Liver (tissue), 10 donors: ENCODE measurements at places on chromosomes 3 and 15. TPM values are rescaled to one million over a fixed set of nuclear protein-coding genes. Genes with fewer than 3 reads are reported as not detected.

Gene PRRT3
- total RNA-seq, result 0.79 TPM

DNA sequence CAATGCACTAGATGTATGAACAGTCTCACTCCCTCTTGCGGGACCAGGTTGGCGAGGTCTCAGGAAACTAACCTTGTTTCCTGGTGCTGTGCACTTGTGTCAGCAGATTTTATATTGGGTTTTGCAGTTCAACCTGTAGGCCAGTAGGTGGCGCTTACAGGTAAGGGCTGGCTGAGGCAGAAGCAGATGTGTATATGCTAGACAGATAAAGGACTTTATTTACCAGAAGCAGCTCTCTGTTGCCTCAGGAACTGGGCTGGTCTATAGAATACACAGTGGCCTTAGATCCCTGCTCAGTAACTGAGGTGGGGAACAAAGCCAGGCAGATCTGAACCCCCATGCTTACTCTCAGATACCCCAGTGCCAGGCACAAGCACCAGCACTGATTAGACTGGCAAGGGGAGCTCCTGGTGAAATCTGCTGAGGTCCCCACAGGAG lies 296.8 kb downstream of the DOCK3 start:
- no peak for DNase-seq

Gene P2RY14
- 0.33 TPM for total RNA-seq

DNA sequence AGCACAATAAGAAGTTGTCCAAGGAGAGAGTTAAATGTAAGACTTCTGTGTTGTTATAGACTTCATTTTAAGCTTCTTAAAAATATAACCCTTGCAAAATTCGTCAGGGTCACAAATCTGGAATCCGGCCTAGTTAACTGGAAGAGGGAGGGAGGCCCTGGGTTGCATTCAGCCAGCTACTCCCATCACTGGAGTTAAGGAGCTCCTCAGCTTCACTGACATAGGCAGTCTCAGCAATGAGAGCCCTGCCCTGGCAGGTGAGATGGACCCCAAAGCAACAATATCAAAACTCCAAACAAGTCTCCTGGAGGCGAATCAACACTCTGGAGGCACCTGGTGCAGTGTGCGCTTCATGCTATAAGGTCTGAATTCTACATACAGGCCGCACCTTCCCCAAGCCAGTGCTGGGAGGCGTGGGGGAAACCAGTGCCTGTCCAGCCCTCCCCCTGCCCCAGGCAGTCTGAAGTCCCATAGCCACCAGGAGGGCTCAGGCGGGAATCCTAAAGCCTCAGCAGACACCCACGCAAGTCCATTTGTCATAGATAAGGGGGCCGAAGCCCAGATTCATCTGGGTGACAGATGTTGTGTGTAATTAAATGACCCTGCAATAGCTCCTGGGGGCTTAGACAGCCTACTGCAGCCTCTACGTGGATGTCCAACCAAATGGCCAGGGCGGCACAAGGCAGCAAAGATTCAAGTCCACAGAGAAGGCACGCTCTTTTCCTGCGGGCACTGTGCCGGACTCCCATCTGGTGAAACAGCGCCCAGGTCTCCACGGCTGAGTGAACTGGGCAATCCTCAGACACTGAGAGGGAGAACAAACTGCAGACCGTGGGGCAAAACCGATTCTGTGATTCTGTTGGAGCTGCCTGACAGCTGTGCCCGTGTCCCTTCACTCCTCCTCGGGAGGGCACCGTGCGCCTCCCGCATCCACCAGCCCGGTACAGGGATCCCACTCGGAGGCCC lies 64.9 kb downstream of the ATP10A start:
- DNase-seq, result no peak

DNA sequence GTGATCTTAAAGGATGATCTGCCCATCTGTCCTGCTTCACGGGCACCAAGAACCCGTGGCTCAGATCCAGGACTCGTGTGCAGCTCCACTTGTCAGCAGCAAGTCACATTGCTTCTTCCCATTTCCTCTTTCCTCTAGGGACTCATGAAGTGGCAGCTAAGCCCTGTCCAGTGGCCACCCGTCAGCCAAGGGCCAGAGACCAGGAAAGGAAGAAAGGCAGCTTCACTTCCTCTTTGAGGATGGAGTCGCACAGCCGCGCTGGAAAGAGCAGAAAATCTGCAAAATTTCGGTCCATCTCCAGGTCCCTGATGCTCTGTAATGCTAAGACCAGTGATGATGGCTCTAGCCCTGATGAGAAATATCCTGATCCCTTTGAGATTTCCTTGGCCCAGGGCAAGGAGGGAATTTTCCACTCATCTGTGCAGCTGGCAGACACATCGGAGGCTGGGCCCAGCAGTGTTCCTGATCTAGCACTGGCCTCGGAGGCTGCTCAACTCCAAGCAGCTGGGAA lies 28.5 kb downstream of the IL16 start:
- DNase-seq, result no peak

GRCh38 chr15:33907326-33907725 lies 61.0 kb upstream of the CHRM5 start:
- DNase-seq, result no peak

GRCh38 chr3:11735638-11736037 lies 91.9 kb upstream of the VGLL4 start:
- no peak for DNase-seq

DNA sequence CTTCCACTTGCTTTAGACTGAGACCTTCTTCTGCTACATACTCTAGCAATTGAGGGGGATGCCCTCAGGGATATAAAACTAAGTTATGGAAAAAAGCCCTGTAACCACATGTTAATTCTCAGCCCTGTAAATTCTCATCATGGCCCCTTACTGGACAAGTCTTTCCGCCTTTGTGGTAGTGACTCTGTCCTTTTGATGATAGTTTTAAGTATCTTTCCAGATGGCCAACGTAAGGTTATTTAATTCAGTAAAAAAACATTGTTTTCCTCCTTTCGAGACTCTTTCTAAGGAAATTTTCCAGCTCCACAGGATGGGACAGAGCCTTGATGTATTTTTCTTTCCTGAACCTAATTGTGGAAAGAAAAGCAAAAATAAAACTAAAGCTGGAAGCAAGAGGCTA lies 25.3 kb upstream of the TM4SF4 start:
- no peak for DNase-seq

- DNase-seq, result no peak
These were observed 126.4 kb downstream of the OXSM start for GRCh38 chr3:25916321-25916720.

GRCh38 chr3:134337511-134338200 lies 36.6 kb downstream of the AMOTL2 start:
- no peak for DNase-seq

DNA sequence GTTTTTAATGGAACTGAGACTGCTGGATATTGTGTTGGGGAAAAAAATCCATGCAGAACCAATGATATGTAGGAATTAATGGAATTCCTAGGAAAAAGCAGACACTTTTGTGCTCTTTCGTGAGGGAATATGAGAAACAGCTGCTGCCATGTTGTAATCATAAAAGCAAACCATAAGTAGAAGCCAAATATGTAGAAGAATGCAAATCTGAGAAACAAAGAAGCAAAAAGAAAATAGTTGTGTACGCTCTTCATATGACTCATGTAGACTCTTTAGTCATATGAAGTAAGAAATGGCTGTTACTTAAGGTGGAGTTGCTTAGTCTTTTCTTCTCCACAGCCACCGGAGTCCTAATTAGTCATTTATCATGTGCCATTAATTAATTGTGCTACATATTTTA lies 298.6 kb upstream of the ZNF717 start:
- no peak for DNase-seq

Gene FRMD5
- not detected for total RNA-seq

GRCh38 chr3:36937492-36937891 lies 7.4 kb downstream of the TRANK1 start:
- DNase-seq, result no peak

Gene SERPINI2
- not detected for total RNA-seq

Gene SKIL
- total RNA-seq, result 20.0 TPM

DNA sequence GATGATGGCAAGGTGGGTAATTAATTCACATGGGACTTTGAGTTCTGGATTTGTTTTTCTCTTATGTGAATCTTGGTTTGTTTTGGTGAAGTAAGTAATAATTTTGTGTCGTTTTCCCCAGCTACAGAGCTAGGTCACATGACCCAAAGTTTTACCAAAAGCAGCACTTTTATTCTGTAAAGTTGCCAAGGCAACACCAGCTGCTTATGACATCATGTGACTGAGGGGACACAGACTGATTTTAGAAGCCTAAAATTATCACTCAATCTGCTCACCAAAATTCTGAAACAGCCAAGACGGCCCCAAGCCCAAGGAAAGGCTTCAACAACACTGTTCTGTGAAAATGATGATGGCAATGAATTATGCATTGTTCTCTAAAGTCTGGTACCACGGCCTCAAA lies 63.9 kb downstream of the MEX3B start:
- DNase-seq, result no peak

- DNase-seq, result no peak
These were observed 46.2 kb downstream of the DENND6A start for GRCh38 chr3:57646723-57647122.

GRCh38 chr3:72482589-72483321 lies 365.5 kb downstream of the SHQ1 start:
- DNase-seq, result peak; percentile 56

Gene PRR23A
- not detected for total RNA-seq

- no peak for DNase-seq
These were observed 316.3 kb downstream of the OXSM start for GRCh38 chr3:26106228-26106627.

DNA sequence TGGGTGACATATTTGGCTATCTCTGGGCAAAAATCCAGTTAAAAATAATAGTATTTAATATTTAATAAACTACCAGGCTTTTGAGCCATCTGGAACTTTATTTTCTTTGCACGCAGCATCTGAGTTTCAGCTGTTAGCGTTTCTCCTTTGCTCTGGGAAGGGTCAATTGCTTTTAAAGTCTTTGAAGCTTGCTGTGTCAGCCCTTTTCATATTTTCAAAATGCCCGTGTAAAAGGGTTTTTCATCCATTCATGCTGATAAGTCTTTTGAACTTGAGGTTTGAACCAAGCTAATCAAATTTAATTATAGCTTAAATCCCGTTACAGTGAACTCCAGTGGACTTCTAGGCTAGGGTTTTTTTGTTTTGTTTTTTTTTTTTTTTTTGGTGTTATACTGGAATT lies 79.1 kb downstream of the SLC25A26 start:
- no peak for DNase-seq

Gene CEP70
- total RNA-seq, result 26.5 TPM

GRCh38 chr3:173440514-173440913 lies 43.0 kb downstream of the NLGN1 start:
- DNase-seq, result no peak

Gene PAK6
- 0.08 TPM for total RNA-seq

- no peak for DNase-seq
These were observed 35.4 kb upstream of the RBMS3 start for GRCh38 chr3:29245441-29245840.

DNA sequence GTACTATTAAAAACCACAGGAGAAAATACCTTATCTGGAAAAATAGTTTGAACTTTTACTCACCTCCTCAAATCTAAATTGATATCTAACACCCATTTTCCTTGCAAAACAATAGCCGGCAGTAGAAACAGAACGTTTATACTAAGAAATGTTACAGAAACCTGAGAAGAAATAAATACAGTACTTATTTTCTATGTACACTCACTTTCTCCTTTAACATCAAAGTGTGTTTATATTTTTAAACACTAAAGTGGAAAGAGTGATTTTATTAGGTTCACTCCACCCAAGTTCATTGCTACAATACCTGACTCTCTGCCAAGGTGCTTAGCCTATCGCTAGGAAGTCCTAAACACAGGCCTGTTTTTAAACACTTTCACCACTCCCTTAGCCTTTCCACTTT lies 87.8 kb upstream of the TJP1 start:
- DNase-seq, result no peak

GRCh38 chr3:17300441-17300840 lies 415.7 kb downstream of the PLCL2 start:
- DNase-seq, result no peak

Gene OR4F6
- not detected for total RNA-seq

GRCh38 chr3:139297588-139298311 lies 46.1 kb upstream of the MRPS22 start:
- no peak for DNase-seq

DNA sequence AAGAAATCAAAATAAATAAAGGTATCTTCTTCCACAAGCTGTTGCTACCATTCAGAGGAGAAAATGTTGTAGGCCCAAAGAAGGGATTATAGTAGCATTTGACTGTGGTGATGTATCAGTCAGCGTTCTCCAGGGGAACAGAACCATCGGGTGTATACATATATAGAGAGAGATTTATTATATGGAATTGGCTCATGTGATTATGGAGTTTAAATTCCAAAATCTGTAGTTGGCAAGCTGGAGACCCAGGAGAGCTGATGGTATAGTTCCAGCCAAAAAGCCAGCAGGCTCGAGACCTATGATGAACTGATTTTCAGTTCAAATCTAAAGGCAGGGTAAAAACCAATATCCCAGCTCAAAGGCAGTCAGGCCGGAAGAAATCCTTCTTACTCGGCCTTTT lies 7.4 kb upstream of the SPG21 start:
- no peak for DNase-seq

DNA sequence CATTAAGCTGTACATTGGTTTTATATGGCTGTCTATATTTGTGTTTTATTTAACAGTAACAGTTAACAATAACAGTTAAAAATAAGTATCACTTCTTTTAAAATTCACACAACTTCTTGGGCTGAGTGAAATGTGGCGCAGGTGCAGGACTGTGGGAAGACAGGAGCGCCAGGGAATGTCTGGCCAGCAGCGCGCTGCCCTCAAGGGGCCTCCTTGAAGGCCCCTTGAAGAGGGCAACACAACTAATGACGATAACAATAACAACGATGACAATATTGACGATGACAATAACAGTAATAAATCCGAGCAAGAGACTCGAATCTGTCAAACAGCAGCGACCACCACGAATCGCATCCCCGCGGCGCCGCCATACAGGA lies 411 bp upstream of the PPP2R3A start:
- no peak for DNase-seq

GRCh38 chr3:98460220-98460619 lies 2.8 kb upstream of the OR5K1 start:
- DNase-seq, result no peak

Gene FEM1B
- 39.5 TPM for total RNA-seq

Gene TOP2B
- total RNA-seq, result 46.7 TPM

Gene BLM
- total RNA-seq, result 15.1 TPM

Gene QTRT2
- total RNA-seq, result 11.3 TPM

GRCh38 chr3:15315003-15315402 lies 17.4 kb downstream of the SH3BP5 start:
- no peak for DNase-seq

GRCh38 chr15:31461911-31462480 lies 135.4 kb downstream of the KLF13 start:
- DNase-seq, result peak; percentile 3

GRCh38 chr3:161323926-161324621 lies 47.2 kb downstream of the SPTSSB start:
- no peak for DNase-seq

Gene SLC22A14
- not detected for total RNA-seq

Gene ZIC4
- not detected for total RNA-seq

Gene BTBD1
- total RNA-seq, result 43.9 TPM

- DNase-seq, result no peak
These were observed 217.3 kb downstream of the RORA start for GRCh38 chr15:61011576-61012336.

Gene FETUB
- 10.8 TPM for total RNA-seq

GRCh38 chr3:40511031-40511718 lies 5.3 kb downstream of the ZNF620 start:
- no peak for DNase-seq

Gene SLCO2A1
- total RNA-seq, result 2.6 TPM

Gene ADAMTS7
- total RNA-seq, result 2.4 TPM

Gene GP5
- 3.3 TPM for total RNA-seq

Gene ZSCAN29
- 13.4 TPM for total RNA-seq

- DNase-seq, result no peak
These were observed 83.8 kb downstream of the FAM174B start for GRCh38 chr15:92571824-92572223.

Gene PDCD6IP
- total RNA-seq, result 44.8 TPM

Gene PLA2G4F
- total RNA-seq, result not detected

- peak; percentile 65 for DNase-seq
These were observed 41.0 kb upstream of the IREB2 start for GRCh38 chr15:78396976-78397375.
